ENCODE measurements at places on chromosomes 16 and 17.

DNA sequence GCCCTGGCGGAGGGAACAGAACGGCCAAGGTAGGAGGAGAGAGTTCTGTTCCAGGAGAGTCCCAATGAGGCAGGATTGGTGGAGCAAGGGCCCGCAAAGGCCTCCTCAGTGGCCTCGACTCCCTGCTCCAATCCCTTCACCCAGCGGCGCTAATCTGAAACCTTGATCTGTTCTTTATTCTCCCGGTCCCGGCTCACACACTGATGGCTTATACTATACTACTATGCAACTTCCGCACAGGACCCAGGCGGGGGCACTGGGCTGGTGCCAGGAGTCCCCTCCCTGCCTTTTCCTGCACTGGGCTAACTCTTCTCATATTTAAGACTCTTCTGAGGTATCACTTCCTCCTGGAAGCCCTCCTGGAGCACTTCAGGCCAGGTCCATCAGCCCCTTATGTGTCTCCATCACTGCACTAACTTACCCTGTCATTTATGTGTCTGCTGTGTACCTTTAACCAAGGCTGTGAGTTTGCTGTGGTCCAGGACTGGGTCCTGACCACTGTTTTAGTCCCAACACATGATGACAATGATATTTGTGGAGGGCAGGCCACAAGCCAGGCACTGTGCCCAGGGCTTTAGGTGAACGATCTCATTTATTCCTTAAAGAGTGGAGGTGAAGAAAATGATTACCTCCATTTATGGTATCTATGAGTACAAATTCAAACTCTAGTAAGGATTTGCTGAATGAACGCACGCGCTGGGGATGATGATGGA, 6.8 kb downstream of the CCDC102A start:
- peak; percentile 91 for DNase-seq

DNA sequence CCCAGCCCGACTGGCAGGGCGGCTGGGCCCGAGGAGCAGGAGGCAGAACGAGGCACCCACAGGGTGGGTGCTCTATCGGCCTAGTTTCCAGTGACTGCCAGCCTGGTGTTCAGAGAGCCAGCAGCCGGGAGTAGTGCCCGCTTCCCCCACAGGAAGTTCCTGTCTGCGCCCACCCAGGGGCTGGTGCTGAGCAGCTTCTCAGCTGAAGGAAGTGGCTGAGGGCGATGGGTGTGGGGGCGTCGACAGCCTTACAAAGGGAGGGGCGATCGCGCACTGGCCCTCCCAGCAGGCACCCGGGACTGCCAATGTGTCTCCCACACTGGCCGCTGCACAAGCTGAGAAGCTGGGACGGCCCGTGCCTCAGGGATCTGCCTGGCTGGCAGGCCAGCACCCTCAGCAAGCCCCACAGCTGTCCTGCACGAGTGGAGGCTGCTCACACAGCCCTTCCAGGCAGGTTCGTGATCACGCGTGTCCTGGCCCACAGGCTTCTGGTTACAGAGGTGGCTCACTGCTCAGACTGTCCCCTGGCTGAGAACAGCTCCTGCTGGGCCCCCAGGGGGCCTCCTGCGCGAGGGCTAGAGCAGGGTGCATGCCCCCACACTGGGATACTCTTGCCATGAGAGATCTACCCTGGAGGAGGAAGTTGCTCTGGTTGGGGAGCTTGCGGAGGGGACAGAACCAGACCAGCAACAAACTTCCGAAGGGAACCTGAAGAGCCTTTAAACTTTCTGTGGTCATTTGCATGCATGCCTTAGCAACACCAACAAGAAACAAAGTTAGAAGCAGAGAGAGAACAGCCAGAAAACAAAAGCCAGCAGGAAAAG, 2.5 kb downstream of the RNF166 start:
- DNase-seq = peak; percentile 86

GRCh38 chr17:65750631-65751115, 189.2 kb upstream of the AXIN2 start:
- DNase-seq = peak; percentile 56

- peak; percentile 98 for DNase-seq
These were observed 14.2 kb upstream of the RHBDF2 start for GRCh38 chr17:76515274-76515949.

DNA sequence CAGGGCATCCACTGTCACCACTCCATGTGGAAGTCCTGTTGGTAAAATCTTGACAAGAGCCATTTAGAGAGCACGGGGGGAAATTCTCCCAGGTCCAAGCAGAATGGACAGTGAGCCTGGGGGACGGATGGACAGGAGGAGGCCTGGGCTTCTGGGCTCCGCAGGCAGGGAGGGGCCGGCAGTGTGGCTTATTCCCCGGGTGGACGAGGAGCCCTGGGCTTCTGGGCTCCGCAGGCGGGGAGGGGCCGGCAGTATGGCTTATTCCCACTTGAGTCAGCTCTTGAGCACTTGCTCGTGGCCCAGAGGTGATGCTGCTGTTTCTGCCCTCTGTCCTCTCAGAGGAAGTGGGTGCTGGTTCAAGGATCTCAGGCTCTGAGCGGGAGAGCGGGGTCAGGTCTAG, 22.2 kb upstream of the RPL13 start:
- peak; percentile 23 for DNase-seq

- DNase-seq = peak; percentile 89
These were observed 25.4 kb downstream of the RTN4RL1 start for GRCh38 chr17:1999557-2000251.

- peak; percentile 100 for DNase-seq
These were observed 569 bp downstream of the FLII start for GRCh38 chr17:18257982-18258355.

- DNase-seq = peak; percentile 84
These were observed 13.7 kb downstream of the TIMM22 start for GRCh38 chr17:1010586-1010985.

DNA sequence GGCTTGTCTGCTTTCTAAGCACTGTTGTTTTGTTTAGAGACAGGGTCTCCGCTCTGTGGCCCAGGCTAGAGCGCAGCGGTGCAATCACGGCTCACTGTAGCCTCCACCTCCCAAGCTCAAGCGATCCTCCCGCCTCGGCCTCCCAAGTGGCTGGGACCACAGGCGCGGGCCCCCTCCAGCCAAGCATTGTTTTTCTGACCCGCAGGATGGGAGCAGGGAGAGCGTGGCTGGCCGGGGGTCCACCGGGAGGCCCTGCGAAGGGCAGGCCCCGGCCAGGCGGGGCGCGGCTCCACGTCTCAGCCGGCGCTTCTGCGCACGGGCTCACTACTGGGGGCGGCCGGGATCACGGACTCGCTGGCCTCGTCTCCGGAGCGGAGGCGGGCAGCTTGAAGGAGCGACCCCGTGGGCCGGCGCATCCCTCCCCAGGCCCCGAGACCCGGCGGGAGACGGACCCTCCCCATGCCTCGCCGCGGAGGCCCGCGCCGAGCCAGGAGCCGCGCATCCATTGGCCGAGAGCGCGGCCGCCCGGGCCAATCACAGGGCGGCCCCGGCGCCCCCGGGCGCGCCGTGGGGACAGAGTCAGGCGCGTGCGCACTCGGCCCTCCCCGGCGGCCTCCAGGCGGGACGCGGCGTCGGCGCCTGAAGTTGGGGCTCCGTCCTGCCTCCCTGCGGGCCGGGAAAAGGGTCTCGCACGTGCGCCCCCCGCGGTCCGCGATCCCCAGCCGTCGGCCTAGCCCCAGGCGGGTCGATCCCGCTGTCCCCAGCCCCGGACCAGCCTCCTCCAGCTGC, 24.9 kb downstream of the ACTG1 start:
- DNase-seq = peak; percentile 100

- peak; percentile 89 for DNase-seq
These were observed 119.9 kb downstream of the CMIP start for GRCh38 chr16:81564421-81564911.
